ENCODE measurements at places on chromosomes 6 and 20.

DNA sequence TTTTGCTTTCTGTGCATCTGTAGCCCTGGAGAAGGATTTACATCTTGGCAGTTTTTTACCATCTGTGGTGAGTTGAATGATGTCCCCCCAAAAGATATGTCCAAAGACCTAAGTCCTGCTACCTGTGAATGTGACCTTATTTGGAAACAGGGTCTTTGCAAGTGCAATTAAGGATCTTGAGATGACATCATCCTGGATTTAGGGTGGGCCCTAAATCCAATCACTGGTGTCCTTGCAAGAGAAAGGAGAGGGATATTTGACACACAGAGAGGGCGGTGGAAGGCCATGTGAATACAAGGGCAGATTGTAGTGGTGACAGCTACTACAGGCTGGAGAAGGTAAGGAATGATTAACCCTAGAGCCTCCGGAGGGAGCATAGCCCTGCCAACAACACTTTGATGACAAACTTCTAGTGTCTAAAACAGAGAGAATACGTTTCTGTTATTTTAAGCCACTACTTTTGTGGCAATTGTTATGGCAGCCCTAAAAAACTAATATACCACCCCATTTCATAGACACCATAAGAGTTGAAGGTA is 35.1 kb downstream of the MKKS start:
- DNase-seq, result no peak

- peak; percentile 87 for DNase-seq
Measured at GRCh38 chr20:20251317-20251716, 116.6 kb upstream of the INSM1 start.

GRCh38 chr20:39117491-39117890 is 155.3 kb downstream of the DHX35 start:
- DNase-seq, result no peak

DNA sequence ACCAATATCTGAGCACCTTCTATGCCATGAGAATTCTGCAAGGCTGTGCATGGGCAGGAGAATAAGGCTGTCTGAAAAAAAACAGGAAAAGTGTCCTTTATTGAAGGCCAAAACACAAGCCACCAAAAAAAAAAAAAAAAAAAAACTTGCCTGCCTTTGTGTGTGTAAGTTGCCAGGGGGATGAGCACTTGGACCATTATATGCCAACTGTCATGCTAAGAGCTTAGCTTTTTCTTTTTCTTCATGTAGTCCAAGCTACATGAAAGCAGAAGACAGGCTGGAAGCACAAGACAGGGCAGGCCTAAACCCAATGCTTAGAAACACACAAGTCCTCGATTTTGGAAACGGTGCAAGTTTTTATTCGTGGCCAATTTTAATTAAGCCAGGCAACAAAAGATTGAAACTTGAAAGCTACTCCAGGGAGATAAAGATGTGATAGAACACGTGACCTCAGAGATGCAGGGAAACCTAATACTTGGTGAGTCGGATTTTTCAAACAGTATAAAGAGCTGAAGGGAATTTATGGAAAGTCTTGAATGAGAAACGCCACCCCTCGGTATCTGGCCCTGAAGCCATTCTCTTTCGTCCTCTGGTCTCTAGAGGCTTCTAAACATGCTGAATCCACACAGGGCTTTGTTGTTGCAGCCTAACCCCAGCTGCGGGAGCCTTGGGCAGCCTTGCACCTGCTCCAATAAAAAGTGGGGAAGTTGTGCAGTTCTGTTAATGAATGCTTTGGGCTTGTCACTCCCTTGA is 8.6 kb downstream of the BMP7 start:
- DNase-seq, result no peak

GRCh38 chr6:1965596-1966224 is 279.7 kb downstream of the GMDS start:
- DNase-seq, result no peak

- DNase-seq, result no peak
Measured at GRCh38 chr6:17226786-17227233, 54.4 kb upstream of the RBM24 start.

GRCh38 chr6:87118054-87118453 is 23.1 kb upstream of the CGA start:
- DNase-seq, result no peak

DNA sequence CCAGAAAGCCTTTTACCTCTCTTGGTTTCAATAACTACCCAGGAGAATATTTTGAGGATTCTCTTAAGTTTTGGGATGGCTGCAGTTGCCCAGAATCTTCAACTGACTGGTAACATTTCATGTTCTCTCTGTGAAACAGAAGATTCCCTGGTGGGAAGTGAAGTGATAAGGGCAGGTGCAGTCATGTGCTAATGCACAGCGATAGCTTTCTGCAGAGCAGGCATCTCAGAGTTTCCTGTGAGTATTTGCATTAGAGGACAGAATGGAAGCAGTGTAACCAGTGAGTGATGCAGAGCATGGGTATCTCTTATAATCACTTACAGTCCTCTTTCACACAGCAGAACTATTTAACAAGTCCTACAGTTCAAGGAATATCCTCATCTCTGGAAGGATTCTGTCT is 76.1 kb downstream of the HCRTR2 start:
- DNase-seq, result no peak

- no peak for DNase-seq
Measured at GRCh38 chr6:137353346-137353745, 134.2 kb upstream of the IFNGR1 start.

- DNase-seq, result no peak
Measured at GRCh38 chr20:61967300-61967699, 98.4 kb downstream of the TAF4 start.

DNA sequence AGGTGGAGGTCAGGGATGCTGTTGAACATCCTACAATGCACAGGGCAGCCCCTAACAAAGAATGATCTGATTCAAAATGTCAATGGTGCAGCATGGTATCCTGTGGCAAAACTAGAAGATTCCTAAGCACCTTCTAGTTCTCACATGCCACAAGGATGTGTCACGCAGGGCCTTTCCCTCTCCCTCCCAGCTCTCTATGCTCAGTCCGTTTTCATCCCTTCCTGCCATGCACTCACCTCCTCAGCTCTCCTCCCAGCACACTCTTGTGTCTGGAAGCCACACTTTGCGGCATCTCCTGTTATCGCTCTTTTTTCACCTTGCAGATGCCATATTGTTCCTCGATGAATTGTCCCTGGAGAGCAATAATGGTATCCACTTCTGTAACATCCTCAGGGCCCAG is 263.4 kb downstream of the CDC5L start:
- DNase-seq, result no peak

- no peak for DNase-seq
Measured at GRCh38 chr20:62723768-62724450, 15.3 kb downstream of the NTSR1 start.

- DNase-seq, result no peak
Measured at GRCh38 chr6:70079241-70079640, 212.9 kb downstream of the COL19A1 start.

DNA sequence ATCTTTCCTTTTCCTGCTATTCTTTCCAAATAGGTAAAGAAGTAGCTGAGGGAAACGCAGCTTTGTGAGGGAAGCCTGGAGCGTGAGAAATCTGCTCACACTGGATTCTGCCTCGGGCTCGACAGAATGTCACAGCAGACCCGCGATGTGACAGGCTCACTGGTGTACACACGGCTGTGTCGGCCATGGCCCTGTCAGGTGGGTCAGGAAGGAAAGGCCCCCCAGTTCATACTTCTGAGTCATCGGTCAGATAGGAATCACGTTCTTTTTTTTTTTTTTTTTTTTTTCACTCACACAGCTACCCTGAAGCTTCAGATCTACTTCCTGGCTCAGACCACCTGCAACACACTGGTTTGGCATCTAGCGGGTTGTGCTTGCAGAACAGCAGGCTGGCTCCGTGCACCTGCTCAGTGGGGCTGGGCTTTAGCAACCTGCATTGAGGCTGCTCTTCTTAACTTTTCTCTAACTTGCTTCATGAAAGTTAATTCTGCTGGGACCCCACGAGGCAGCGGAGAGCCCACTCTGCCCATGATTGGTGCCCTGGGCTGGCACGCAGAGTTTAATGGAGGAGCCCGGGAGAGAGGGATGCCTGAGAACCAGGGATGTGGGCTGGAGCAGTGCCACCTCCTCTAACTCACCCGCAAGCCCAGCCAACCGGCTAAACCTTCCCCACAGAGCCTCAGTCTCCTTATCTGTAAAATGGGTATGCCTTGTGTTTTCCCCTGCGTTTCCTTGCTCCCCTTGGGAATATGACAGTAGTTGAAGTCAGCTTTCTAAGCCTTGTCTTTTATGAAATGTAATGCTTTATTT is 61.5 kb upstream of the FNDC1 start:
- no peak for DNase-seq

- no peak for DNase-seq
Measured at GRCh38 chr20:36917943-36918342, 33.6 kb downstream of the SAMHD1 start.

- DNase-seq, result no peak
Measured at GRCh38 chr6:110412360-110412759, 3.0 kb downstream of the DDO start.

DNA sequence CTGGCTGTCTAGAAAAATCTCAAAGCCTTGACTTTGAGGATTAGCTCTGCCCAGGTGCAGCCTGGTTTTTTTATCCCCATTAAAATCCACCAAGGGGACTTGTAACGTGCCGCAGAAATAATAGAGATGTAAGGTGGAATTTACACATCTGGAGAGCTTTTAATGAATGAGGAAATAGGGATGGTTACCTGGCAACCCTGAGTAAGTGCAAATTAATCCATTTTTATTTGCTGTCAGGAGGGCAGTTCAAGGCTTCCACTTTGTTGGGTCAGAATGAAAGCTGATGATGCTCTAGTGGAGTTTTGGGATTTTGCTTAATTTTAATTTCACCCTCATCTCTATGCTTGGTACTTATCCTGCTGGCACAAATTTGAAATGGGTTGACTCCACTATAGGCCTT is 163.4 kb upstream of the CEP162 start:
- no peak for DNase-seq

DNA sequence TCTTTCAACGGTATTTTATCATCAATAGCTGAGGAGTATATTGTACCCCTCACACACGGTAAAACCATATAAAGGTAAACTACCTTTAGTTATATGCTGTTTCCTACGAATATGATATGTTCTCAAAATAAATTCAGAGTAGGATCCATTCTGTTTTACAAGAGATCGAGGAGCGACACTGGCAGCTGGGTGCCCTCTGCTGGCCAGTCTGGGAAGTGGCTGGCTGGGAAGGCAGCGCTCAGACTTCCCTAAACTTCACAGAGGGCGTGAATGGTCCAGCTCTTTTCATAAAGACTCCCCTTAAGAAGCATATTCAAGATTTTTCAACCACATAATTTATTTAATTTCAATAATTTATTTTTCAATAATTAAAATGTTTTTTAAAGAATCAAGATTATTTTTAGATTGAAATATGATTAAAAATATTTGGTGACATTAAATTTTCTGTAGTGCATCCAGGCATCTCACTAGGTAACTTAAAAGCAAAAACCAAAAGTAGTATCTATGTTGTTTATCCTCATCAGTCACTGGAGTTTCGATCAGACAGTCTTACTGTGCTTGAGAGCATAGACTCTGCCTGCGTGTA is 187.5 kb upstream of the PDE10A start:
- peak; percentile 7 for DNase-seq

DNA sequence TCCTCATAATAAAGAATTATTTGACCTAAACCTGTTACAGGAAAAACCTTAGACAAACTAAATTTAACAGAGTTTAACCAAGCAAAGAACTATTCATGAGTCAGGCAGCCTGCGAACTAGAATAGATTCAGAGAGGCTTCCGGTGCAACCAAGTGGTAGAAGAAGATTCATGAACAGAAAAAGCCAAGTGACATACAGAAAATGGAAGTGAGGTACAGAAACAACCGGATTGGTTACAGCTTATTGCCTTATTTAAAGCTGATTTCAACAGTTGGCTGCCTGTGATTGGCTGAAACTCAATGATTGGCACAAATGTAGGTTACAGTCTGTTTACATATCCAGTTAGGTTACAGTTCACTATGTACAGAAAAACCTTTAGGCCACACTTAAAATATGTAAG is 10.1 kb downstream of the PPP1R3G start:
- no peak for DNase-seq

DNA sequence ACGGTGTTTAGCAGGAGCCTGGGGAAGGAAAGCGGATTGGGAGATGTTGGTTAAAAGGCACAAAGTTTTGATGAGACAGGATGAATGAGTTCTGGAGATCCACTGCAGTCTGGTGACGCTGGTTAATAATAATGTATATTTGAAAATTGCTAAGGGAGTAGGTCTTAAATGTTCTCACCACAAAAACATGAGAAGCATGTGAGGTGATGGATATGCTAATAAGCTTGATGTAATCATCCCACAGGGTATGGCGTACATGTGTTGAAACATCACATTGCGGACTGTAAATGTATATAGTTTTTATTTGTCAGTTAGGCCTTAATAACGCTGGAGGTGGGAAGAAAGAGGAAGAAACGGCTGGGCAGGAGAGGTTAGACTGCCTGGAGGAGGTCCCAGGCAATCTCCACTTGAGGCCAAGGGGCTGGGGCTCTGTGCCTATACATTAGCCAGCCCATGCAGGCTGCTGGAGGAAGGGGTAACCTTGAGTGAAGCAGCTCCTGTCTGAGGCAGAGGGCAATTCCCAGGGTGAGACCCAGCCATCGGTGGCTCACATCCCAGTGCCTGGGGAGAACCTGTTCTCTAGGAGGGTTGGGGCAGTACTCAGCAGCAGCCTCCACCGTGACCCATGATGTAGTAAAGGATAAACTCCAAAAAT is 188.2 kb upstream of the QKI start:
- DNase-seq, result no peak

- DNase-seq, result no peak
Measured at GRCh38 chr20:3235666-3236324, 3.2 kb downstream of the SLC4A11 start.
